ENCODE measurements at places on chromosomes 7 and 10.

GRCh38 chr7:2738766-2739549 lies 51.0 kb downstream of the AMZ1 start:
- DNase-seq, result no peak

GRCh38 chr7:37714606-37715005 lies 31.0 kb downstream of the GPR141 start:
- no peak for DNase-seq

DNA sequence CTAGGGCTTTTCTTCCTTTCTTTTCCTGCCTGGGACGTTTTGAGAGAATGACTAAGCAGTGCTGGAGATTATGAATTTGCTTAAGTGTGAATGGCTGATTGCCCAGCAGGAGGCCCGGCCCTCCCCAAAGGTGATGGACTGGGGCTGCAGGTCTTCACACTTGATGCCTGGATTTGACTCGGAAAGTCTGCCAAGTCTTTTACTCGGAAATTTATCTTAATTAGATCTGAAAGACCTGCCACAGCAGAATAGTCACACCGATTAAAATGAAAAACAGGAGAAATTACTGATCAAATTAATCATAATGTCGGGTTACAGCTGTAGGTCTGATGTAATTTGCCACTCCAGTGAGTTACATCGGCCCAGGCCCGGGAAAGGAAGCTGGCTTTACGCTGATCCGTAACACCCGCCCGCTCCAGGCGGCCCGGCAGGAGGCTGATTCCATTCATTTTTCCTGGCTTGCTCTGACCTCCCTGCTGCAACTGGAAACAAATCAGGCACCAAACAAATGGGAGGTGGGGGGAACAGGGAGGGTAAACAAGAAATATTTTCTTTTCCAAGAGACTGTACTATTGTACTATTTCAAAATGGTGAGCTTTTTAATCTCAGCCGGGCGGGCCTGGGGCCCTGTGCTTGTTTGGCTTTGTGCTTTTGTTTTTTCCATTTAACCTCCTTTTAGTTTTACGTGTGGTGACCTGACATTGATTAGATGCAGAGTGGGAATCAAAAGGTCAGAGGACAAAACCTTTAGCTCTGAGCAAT lies 212.4 kb upstream of the YAE1 start:
- no peak for DNase-seq

DNA sequence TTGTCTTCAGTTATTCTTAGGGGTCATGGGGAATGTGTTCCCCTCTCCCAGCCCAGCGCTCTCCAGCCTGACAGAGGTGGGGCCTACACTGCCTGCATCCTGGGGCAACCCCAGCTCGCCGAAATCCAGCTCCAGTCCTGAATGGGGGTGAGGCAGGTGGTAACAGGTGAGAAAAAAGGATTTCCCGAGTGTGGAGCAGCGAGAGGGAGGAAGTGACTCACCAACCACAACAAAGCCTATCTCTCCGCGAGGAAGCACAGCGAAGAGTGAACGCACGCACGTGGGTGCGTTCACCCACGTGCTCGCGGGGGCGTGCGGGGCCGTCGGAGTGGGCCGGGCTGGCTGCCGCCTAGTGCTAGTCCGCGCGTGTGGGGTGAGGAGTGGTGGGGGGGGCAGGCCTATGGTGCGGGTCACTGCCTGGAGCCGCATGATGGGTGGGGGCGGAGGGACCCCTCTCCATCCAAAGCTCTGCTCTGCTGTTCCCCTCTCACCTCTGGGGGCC lies 855 bp upstream of the PALD1 start:
- peak; percentile 75 for DNase-seq

- no peak for DNase-seq
These were observed 1.5 kb downstream of the HOXA4 start for GRCh38 chr7:27128776-27129728.

- no peak for DNase-seq
These were observed 34.2 kb downstream of the IL2RA start for GRCh38 chr10:6027929-6028328.

DNA sequence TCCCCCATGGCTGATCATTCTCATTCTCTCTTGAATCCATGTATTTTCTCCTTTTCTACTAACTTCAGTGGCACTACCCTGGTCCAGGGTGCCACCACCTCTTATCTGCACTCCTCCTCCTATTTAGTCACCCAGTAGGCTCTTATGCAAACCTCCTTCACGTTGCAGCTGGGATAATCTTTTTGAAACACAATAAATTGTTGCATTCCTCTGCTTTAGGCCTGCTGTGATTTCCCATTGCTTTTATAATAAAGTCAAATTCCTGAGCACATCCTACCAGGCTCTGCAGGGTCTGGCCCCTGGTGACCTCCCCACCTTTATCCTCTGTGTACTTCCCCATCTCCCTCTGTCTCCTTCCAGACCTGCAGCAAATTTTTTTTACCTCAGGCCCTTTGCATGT lies 112.7 kb upstream of the KIAA1217 start:
- DNase-seq, result no peak

GRCh38 chr10:32379318-32379949 lies 32.5 kb upstream of the EPC1 start:
- peak; percentile 8 for DNase-seq

- no peak for DNase-seq
These were observed 357.0 kb downstream of the THSD7A start for GRCh38 chr7:11474902-11475585.

DNA sequence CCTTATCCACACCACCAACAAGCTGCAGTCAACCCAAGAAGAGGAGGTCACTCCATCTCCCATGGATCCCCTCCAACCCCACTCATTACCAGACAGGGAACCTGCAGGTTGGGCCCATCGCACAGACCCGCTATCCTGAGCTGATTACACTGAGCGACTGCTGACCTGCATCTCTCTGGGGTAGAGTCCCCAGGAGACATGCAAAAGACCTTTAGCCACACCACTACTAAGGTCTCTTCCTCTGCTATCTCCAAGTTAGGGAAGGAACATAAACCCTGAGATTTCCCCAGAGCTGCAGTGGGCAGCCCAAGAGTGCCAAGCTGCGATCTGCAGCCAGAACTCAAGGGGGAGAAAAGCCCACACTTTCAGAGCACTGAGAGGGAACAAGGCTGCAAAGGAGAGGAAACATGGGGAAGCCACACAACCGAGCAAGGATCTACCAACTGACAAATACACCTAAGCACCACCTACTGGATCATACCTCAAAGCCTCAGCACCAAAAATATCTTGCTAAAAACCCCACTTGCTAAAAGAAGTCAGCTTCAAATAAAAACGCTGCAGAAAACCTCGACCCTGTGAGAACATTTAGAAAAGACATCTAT lies 298.2 kb downstream of the SORCS1 start:
- no peak for DNase-seq

DNA sequence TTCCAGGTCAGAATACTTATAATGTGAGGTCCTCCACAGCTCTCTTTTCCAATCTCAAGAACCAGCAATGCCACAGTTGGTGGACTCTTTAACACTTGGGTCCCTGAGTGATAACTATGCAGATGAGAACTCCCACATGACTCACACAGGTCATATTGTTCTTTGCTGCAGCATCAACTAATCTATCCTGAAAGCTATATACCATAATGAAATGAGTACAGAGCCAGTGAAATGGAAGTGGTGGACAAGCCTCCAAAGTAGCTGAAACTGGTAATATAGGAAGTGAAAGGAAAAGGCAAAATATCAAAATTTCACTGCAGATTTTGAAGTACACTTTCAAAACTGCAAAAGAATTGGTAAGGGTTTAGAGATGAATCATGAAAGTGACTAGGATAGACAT lies 45.6 kb downstream of the SORCS1 start:
- DNase-seq, result no peak

- no peak for DNase-seq
These were observed 2.8 kb downstream of the BMI1 start for GRCh38 chr10:22323538-22324305.
